Cerebellar cortex (tissue), 1 donor: ENCODE measurements at places on chromosomes 16 and 17.
A peak's percentile ranks its signal among the peaks of the same experiment; 100 is the strongest.

GRCh38 chr17:43578699-43579565, 32.8 kb upstream of the ETV4 start:
- DNase-seq: no peak

DNA sequence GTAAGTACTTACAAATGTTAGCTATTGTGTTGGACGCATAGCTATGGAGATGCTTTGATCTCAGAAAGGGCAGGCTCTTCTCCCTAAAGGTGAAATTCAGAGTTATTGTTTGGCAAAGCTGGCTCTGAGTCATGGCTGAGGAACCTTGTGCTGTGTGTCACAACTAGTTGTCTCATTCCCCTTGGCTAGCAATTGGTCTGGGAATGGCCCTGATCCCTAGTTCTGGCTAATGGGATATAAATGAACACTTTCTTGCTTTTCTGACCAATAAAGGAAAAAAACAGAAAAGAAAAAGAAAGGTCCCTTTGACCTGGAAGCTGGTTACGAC, 210.6 kb downstream of the MAP2K4 start:
- DNase-seq: no peak

DNA sequence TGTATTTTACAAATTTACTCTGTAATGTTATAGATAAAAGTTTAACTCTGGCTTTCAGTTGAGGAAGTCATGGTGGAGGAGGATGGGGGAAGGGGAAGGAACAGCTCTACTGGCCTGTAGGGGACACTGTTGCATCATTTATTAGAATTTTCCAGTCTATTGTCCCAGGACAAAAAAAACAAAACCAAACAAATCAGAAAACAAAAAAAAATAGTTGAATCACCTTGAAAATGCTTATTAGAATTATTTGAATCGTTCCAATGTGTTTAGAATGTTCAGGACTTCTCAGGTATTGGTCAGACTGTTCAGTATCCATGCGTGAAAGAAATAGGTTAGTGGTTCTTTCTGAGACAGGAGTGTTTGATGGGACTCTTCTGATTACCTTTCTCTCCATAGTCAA, 242.0 kb downstream of the FTO start:
- no peak for DNase-seq

DNA sequence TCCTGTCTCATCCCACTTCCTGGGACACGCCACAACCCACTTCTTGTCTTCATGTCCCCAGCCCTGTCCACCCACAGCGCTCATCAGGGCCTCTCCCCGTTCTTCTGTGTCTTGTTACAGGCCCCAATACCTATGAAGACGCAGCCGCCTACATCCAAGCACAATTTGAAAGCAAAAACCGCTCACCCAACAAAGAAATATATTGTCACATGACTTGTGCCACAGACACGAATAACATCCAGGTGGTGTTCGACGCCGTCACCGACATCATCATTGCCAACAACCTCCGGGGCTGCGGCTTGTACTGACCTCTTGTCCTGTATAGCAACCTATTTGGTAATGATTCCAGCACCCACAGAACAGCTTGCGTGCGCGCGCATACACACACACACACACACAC, 70.6 kb downstream of the AMFR start:
- no peak for DNase-seq

DNA sequence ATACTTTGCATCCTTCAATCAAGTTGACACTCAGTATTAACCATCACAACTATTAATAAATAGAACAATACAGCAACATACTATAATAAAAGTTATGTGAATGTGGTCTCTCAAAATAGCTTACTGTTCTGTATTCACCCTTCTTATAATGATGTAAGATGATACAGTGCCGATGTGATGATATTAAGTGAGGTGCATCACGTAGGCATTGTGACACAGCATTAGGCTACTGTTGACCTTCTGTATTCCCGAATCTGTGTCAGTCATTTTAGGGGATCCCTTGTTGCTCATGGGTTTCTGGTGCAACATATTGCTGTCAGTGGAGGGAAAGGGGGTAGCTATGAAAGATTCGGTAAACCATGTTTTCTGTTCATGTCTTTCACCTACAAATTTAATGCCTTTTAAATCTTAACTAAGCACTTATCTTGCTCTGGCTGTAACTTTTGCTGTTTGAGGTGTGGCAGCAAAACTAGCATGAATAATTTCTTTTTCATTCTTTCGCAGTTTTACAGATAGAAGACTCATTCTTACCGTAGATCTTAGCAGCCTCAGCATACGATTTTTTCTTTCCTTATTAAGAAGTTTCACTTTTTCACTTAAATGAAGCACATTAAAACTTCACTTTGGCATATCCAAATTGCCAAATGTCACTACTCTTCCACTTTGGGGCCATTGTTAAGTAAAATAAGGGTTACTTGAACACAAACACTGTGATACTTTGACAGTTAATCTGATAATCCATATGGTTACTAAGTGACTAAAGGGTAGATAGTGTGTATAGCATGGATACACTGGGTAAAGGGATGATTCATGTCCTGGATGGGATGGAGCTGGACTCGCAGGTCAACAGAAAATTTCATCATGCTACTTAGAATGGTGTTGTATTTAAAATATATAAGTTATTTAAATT, 29.6 kb downstream of the NFAT5 start:
- no peak for DNase-seq

DNA sequence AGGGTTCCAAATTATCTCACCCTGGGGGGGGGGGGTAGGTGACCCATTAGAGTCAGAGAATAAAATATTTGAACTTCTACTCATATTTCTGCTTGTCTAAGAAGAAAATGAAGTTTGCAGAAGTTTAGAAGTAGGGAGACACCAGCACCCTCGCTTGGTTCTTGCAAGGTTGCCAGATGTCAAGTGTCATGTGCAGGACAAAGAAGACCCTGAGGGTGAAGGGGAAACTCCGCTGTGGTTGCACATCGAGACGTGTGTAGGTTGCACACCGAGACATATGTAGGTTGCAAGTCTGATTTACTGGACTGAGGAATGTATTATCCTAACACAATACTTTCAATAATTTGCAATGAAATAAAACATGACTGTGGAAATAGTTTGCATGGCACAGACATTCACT, 42.4 kb upstream of the IRF8 start:
- no peak for DNase-seq

GRCh38 chr16:66522816-66523590, 26.9 kb downstream of the TK2 start:
- DNase-seq: no peak

GRCh38 chr16:49699841-49700175, 156.1 kb downstream of the ZNF423 start:
- no peak for DNase-seq

GRCh38 chr17:7523033-7523432, 25.8 kb upstream of the TNFSF12 start:
- peak; percentile 16 for DNase-seq

- DNase-seq: no peak
Measured at GRCh38 chr17:63954402-63955063, 18.2 kb downstream of the SCN4A start.

GRCh38 chr17:19386051-19386929, 700 bp downstream of the MFAP4 start:
- no peak for DNase-seq

DNA sequence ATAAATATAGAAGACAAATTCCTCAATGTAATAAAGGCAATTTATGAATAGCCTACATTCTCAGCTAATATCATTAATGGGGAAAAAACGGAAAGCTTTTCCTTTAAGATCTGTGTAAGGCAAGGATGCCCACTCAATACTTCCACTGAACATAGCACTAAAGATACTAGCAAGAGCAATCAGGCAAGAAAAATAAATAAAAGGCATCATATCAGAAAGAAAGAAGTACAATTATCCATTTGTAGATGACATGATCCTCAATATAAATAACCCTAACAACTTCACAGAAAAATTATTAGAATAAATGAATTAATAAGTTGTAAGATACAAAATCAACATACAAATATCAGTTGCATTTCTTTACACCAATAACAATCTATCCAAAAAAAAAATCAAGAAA, 37.1 kb downstream of the C16orf87 start:
- no peak for DNase-seq

GRCh38 chr16:69157196-69157595, 24.7 kb downstream of the UTP4 start:
- no peak for DNase-seq

GRCh38 chr17:7703584-7704479, 1.2 kb upstream of the EFNB3 start:
- DNase-seq: peak; percentile 76

GRCh38 chr17:30848021-30848420, 16.3 kb downstream of the ATAD5 start:
- DNase-seq: no peak

DNA sequence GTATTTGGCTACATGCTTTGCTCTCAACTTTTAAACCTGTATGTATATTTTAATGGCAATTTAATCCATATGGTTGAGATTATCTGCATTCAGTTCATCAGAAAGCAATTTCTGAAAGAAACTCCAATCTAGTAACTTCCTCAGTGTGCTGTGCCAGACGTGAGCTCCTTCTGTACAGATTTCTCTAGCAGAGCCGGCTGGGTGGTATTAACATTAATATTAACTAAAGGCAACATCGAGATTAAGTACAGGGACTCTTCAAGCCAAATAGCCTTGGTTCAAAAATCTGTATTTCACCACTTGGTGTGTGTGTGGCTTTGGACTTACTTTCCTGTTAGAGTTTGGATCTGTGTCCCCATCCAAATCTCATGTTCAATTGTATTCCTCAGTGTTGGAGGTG, 55.5 kb upstream of the NUDT7 start:
- no peak for DNase-seq

DNA sequence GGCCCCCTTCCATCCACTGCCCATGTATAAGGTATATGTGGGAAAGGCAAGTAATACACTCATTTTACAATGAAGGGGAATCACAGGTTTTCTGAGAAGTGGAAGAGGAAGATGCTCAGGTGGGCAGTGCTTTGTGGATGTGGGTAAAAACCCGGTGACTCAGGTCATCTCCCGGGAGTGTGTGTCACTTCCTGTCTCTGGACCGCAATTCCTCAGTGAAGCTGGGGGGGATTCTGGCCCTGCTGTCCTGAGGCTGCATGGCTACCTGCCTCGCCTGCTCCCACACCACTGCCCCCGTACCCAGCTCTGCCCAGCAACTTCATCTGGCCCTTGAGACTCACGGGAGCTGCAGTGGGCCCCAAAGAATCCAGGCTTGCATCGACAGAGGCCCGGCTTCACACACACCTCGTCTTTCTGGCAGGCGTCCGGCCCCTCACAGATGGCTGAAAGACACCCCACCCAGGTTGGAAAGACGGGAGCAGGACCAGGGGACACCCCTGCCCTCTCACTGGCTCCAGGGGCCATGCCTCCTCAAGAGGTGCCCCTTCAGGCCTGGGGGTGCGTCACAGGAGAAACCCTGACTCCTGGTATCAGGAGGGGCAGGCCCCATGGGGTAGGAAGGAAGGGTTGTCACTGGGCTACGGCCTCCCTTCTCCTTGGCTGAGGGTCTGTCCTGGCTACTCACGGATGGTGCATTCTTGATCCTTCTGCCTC, 882 bp downstream of the SCARF1 start:
- no peak for DNase-seq

GRCh38 chr17:11935734-11936406, 61.4 kb downstream of the ZNF18 start:
- peak; percentile 47 for DNase-seq

DNA sequence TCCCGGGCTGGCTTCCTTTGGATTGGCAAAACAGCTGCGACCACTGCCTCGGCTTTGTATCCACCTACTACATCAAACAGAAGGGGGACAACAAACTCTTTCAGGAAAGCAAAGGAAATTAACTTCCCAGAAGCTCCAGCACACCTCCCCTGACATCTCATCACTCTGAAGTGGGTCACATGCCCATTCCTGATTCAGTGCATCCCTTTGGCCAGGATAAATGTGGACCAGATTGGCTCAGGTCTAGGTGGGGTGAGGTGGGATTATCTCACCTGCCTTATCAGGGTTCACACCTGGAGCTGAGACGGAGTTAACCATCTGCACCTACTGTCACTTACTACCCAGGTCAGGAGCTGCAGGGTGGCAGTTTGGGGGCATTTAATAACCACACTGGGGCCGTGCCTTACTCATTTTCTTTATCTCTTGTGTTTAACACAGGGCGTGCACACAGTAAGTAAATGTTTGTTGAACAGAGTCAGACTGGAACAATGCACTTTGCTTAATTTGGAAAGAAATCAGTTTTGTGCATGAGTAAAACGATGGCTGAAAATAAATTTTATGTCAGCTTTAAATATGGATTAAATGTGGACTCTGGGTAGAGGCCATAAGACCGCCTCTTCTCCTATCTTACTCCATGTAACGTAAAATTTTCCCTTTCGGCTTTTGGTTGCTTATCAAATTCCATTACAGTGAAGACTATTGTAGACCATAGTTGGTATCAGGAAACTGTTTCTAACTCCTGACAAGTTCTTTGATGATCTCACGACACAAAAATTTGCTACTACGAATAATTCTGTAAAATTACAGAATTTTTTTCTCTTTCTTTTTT, 36.0 kb downstream of the IQCK start:
- no peak for DNase-seq

- DNase-seq: no peak
Measured at GRCh38 chr17:74954665-74955421, 17.7 kb downstream of the HID1 start.

DNA sequence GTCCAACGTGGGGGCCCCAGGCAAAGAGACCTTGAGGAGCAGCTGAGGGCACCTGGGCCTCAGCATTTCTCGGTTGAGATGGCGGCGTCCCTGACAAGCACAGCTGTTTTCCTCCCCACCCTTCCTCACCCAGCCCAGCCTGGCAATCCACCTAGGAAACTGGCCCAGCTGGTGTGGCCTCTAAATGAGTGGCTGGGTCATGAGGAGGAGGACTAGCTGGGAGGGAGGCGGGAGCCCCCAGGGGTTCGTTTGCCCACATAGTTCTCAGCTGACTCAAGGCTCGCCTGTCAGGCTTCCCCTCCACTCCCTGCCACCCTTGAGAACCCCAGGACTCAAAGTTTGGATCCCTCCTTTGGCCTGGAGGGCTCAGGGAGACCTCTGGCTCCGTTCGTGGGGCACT, 5.9 kb downstream of the RNF222 start:
- no peak for DNase-seq

DNA sequence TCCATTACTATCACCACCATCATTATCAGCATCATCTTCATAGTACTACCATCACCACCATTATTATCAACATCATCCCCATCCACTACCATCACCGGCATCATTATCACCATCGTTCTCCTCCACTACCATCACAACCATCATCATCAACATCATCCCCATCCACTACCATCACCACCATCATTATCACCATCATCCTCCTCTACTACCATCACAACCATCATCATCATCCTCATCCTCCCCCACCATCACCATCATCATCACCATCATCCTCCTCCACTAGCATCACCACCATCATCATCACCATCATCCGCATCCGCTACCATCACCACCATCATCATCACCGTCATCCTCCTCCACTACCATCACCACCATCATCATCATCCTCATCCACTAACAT, 639.8 kb upstream of the RBFOX1 start:
- DNase-seq: no peak

GRCh38 chr17:49063652-49064051, 66.5 kb downstream of the IGF2BP1 start:
- DNase-seq: no peak

DNA sequence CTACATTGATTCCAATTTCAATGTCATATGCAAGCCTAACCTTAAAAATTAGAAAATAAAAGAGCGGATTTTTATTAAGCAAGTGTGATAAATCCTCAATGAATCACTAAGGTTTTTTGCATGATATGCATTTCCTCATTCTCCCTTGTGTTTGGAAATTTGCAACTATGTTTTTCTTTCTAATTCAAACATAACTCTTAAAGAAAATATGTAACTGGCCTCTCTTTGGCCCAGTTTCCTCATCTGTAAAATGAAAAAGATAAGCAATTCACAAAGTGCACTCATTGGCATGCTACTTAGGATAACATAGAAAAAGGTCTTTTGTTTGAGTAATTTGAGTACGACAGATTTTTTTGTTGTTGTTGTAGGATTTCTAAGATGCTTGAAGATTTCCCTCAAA, 295.5 kb downstream of the CDH11 start:
- DNase-seq: no peak
